ENCODE measurements at places on chromosomes 2 and 18. TPM values are rescaled to one million over a fixed set of nuclear protein-coding genes. Genes with fewer than 3 reads are reported as not detected.

- no peak for DNase-seq
- H3K4me3 ChIP-seq = no peak overlapping the region
- no peaks in the 10 kb centered on the region for H3K27me3 ChIP-seq
- H3K36me3 ChIP-seq = no peaks in the 10 kb centered on the region
- H3K27ac ChIP-seq = no peak overlapping the region
These were observed 10.7 kb downstream of the KCNJ3 start for GRCh38 chr2:154709215-154709614.

GRCh38 chr18:21714474-21714873 is 9.9 kb upstream of the ABHD3 start:
- no peak for DNase-seq
- no peak overlapping the region for H3K4me3 ChIP-seq
- no peak overlapping the region for H3K27ac ChIP-seq
- peaks cover 9% of the 10 kb centered on the region for H3K4me1 ChIP-seq
- peaks cover 6% of the 10 kb centered on the region for H3K36me3 ChIP-seq

GRCh38 chr2:86785456-86785855 is 5.3 kb downstream of the CD8A start:
- no peaks in the 10 kb centered on the region for H3K27me3 ChIP-seq
- peak; percentile 95 for DNase-seq
- peak overlapping the region; percentile 99 for H3K27ac ChIP-seq

DNA sequence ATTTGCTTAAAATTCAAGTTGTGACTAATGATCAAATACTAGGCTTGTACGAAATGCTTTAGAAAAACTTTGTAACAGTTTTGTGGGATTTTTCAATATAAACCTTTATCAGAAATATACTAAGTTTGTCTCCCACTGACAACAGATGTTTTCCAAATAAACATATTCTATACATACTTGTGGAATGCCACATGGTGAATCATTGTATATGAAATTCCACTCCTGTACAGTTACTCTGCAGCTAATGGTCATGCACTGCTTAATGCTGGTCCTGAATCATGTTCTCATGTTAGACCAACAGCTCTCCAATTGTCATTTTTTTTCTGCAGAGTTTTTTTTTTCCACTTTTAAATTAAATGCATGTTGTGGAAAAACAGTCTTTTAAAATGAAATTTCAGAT is 90.1 kb downstream of the DPP4 start:
- H3K27ac ChIP-seq = no peak overlapping the region
- H3K36me3 ChIP-seq = peaks cover 51% of the 10 kb centered on the region
- no peak overlapping the region for H3K4me3 ChIP-seq
- H3K4me1 ChIP-seq = peaks cover 59% of the 10 kb centered on the region
- no peak for DNase-seq

DNA sequence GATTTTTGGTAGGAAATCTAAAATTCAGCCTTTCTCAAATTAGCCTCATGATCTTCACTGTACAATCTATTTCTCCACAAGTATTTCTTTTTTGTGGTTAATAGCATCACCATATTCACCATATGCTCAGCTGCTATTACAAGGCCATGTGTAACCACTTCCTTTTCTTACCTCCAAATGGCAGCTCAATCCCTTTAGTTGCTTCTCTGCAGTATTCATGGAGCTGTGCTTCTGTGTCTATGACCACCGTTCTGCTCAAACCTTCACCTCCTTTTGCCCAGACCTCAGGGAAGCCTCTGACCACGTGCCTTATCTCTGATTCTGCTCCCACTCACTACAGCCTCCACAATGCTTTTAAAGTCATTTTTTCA is 126.7 kb upstream of the TMEM200C start:
- no peak overlapping the region for H3K27ac ChIP-seq
- H3K4me3 ChIP-seq = no peak overlapping the region
- DNase-seq = no peak
- H3K27me3 ChIP-seq = peaks cover 2% of the 10 kb centered on the region
- H3K4me1 ChIP-seq = peaks cover 7% of the 10 kb centered on the region

- DNase-seq = no peak
- H3K4me3 ChIP-seq = no peak overlapping the region
- peaks cover 51% of the 10 kb centered on the region for H3K4me1 ChIP-seq
- peaks cover 23% of the 10 kb centered on the region for H3K36me3 ChIP-seq
These were observed 241.7 kb upstream of the ID2 start for GRCh38 chr2:8440029-8440778.

GRCh38 chr2:44937688-44938240 is 3.7 kb upstream of the SIX3 start:
- peaks cover 7% of the 10 kb centered on the region for H3K36me3 ChIP-seq
- no peak for DNase-seq
- peaks cover 21% of the 10 kb centered on the region for H3K4me1 ChIP-seq
- no peak overlapping the region for H3K27ac ChIP-seq

DNA sequence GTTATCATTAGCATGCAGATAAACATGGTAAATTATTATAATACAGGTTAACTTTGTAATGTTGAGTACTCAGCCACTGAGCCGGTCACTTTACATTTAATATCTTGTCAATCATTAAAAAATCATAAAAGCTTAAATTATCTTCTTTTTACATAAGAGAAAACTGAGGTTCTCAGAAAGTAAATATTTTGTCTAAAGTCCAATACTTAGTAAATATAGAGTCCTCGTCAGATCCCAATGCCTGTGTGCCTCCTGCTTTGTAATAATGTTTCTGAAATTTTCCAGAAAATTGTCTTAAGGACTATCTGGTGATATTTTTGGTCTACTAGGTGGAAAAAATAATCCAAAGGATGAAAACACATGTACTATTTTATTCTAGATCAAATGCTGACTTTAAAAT is 116.3 kb upstream of the WDSUB1 start:
- DNase-seq = no peak
- no peaks in the 10 kb centered on the region for H3K4me1 ChIP-seq

DOK6 gene
- not detected for total RNA-seq

FSHR gene
- total RNA-seq = not detected

MDH1B gene
- total RNA-seq = 0.57 TPM

BCL11A gene
- 0.03 TPM for total RNA-seq

DSEL gene
- total RNA-seq = 0.08 TPM

C2orf81 gene
- total RNA-seq = 1.5 TPM
